Fibroblast of skin of back (primary cell): ENCODE measurements at places on chromosomes 3 and 15.

DNA sequence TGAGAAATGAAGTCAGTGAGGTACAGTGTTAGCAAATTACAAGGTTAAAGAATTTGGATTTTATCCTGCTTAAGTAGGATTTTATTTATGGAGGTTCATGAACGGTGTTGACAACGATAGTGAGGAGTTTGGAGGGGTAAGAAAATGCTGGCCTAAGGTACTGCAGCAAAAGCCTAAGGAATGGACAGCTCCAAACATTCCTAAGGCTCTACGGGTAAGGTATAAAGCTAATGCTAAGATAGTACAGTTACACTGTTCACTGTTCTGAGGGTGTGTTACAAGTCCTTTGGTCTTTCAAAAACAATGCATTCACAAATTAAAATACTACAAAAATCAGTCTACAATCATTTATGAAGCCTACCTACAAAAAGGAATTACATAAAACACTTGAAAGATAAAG is 7.3 kb downstream of the MTMR10 start:
- no peak for DNase-seq

- DNase-seq: peak; percentile 29
Observed at GRCh38 chr15:98077186-98077585, 116.7 kb downstream of the ARRDC4 start.

DNA sequence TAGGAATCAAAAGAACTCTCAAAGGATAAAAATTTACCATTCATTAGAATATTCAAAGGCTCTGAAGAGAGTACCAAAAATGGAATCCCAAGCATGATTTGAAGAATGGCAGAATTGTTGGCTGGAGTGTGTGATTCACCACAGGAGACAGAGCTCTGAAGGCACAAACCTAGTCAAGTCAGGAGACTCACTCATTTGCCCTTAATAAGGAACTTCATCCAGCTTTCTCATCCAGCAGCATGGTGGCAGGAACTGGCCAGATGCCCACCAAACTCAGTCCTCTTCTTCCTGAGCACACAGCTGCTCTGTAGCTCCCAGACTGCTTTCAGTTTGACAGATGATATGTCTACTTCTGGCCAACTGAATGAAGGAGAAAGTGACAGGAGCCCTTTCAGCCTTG is 16.5 kb upstream of the HEG1 start:
- peak; percentile 88 for DNase-seq

DNA sequence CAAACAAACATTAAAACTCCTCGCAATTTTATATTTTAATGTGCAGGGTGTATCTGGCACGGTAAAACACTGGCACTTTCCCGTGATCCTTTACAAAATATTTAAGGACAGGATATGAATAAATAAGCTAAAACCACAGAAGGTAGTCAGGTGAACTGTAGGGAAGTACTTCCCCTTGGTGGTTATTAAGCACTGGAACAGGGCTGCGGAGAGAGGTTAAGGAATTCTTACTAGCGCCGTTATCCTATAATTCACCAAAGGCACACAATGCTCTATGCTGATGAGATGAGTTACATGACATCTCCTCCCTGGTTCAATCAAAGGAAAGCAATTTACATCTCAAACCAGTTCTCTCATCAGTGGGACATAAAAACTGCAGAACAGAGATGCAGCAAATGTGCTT is 289.8 kb downstream of the ZBTB20 start:
- no peak for DNase-seq
